ENCODE measurements at places on chromosomes 5 and 9.

DNA sequence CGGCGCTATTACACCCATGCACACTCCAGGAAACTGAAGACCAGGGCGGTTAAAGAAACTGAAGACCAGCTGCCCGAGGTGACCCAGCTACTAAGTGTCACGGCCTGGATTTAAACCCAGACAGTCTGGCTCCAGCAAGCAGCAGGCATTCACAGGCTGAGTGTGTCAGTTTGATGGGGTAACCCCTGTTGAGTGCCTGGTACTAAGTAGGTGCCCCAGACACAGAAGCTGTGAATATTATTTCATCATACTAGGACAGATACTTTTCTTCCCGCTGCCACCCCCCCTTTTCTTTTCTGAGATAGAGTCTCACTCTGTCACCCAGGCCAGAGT lies 7.3 kb downstream of the ENG start:
- DNase-seq: no peak

DNA sequence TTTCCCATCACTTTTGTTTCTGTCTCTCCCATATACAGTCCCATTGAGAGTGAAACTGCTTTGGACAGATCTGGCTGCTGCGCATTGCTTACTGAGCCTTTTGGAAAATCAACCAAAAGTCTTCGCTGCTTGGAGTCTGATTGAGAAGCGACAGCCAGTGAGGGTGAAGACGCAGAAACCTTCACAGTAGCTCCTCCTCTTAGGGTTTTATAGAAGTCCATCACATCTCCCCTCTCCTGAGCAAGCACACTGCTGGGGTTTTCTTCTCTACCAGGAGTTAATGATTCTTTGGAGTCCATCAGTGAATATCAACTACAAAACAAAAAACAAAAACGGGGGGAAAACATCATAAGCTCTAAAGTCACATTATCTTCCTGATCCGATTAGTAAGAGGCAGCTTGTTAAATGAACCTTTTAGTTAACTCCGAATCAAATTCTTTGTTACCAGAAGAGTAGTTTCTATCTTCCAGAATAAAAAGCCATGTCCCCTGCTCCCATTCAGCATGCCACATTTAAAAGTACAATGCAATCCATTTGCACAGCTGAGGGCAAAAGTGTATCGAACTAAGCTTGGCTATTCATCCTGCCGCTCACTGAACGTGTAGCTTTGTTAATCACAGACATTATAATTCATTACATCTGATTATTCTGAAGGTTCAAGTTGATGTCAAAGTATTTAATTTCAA lies 2.8 kb downstream of the NR3C1 start:
- no peak for DNase-seq

- no peak for DNase-seq
Observed at GRCh38 chr5:31963358-31964006, 210.6 kb downstream of the GOLPH3 start.

- DNase-seq: no peak
Observed at GRCh38 chr9:121218357-121219027, 16.8 kb upstream of the RAB14 start.

- DNase-seq: no peak
Observed at GRCh38 chr5:139911425-139912120, 116.0 kb downstream of the PSD2 start.

- peak; percentile 76 for DNase-seq
Observed at GRCh38 chr5:16178745-16179372, 732 bp downstream of the MARCHF11 start.

DNA sequence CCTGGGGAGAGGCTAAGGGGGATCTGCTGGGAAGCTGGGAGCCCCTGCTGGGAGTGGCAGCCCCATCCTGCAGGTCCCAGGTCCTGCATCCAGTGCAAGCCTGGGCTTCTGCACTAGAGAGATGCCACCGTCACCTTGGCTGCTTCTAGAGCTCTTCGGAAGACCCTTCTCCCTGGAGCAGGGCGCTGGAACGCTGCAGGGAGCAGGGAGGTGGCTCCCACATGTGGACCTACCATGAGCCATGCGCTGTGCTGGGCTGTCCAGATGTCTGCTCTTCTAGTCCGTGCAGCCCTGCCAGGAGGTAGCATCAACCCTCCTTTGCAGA lies 90.9 kb upstream of the PHYKPL start:
- no peak for DNase-seq

DNA sequence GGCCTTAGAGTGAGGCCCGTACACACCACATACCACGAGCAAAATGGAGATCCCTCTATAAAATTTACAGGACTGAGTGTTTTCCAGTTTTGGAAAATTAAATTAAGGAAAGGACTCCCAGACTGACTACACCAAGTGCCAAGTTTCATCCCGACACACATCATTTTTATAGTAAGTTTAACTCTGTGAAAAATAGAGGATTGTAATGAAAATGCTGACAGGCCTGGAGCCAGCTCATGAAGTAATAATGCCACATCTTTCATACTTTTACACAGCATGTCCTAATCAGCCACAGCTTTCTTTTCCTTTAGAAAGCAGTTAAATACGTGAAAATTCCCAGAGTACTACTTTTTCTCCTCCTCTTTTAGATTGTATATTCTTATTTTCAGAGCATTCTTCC lies 169.2 kb downstream of the SAXO1 start:
- no peak for DNase-seq

DNA sequence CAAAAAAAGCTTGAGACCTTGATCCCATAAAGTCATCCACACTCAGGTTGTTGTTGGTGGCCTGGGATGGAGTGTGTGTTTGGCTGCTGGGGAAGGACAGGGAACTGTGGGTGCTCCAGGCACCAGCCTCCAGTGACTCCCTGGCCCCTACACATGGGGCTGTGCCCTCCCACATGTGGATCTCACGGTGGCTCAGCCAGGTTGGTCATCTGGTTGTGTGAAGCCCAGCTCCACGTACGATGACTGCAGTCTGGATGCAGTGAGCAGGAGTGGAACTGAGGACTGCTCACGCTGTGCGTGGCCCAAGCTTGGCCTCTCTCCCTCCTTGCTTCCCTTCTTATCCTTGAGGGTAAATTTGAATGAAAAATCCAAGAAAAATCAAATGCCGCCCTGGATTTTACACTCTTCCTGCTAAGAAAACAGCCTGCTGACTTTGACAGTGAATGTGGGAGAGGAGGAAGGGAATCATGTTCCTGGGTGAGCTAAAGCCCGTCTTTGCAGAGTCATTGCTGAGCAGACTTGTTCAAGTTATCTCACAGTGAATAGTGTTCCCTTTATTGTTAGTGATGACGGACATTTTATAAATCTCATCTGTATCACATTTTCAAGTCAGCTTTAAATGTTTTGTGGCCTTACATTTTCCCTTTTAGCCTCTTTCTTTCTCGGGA lies 65.1 kb upstream of the CACNA1B start:
- DNase-seq: no peak

- DNase-seq: no peak
Observed at GRCh38 chr5:170882345-170882744, 20.5 kb downstream of the RANBP17 start.

GRCh38 chr9:72633966-72634365 lies 112.6 kb downstream of the TMC1 start:
- peak; percentile 2 for DNase-seq

DNA sequence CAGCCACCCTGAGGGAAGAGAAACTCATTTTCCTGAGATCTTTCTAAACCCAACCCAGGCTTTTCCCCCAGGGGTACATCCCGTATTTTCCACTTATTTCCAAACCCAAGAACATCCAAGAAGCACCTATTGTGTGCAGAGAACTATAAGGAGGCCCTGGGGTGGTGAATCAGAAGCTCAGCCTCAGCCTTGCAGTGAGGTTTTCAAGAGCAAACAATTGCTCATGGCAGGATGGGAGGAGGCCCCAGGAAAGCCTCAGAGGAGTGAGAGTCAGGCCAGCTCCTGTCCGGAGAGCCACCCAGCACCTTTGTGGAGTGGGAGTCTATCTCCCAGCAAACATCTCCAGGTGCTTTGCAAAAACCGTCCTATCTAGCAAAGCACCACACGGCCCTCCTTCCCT lies 19.2 kb downstream of the NIPAL4 start:
- DNase-seq: no peak

GRCh38 chr5:125582352-125582751 lies 835.9 kb upstream of the ZNF608 start:
- DNase-seq: no peak

GRCh38 chr5:130479045-130479804 lies 575.0 kb downstream of the CHSY3 start:
- DNase-seq: no peak

DNA sequence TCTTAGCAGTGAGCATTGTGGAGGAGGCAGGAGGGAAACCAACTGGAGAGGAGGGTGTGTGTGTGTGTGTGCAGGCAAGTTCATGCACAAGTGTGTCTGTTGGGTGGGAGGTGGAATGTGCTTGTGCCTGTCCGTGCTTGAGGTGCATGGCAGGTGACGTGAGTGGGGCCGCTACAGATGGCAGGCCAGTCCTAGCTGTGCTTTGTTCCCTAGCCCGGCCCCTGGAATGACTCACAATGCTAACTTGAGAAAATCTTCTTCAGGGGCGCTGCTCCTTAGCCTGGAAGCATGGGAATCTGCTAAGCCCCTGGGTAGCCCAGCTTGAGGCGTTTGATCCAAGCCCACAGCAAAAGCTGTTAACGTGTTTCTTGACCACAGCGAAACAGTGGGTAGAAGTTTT lies 25.0 kb upstream of the DMRT2 start:
- DNase-seq: no peak

DNA sequence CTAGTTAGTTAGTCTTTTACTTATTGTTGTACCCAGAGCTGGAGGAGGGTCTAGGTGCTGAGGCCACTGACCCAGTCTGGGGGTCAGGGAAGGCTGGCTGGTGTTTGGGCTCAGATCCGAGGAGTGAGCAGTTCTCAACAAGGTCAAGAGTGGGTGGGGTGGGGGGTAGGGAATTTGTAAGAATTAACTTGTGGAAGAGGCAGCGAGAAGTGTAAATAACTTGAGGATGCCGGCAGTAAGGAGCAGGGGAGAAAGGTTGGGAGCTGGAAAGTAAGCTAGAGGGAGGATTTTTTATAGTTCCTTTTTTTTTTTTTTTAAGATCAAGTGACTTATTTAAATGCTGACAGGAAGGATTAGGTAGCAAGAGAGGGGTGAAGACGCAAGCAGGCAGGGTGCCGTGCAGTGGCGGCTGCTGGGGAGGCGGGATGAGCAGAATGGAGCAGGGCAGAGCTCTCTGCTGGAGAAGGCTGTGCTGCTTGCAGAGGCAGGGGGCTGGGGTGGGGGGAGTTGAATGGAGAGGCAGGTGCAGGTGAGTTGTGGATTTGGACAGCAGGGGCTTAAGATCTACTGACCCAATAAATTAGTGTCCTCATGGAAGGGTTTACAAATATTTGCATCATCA lies 35.3 kb upstream of the SMIM32 start:
- no peak for DNase-seq

DNA sequence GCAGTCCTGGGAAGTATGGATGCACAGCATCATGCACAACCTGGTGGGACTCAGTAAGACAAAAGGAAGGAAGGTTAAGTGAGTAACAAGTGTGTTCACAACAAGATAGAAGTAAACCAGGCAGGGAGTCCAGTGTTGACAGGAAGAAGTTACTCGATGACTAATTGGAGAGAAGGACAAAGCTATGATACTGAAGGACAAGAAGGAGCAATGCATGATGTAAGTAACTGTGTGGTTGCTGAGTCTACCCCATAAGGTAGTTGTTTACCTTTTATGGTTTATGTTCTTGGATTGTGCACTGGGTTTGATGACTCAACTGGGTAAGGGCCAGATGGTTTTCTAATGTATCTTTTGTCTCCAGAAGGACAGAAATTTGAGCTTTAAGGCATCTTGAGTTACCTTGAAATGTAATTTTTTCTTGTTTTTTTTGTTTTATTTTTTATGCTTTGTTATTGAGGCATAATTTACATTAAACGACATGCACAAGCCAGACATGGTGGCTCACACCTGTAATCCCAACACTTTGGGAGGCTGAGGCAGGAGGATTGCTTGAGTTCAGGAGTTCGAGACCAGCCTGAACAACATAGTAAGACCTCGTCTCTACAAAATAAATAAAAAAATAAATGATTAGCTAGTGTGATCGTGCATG lies 89.2 kb upstream of the CAST start:
- DNase-seq: no peak

- DNase-seq: peak; percentile 58
Observed at GRCh38 chr5:121296356-121296755, 555.3 kb upstream of the FTMT start.

GRCh38 chr9:32954642-32955041 lies 46.8 kb downstream of the APTX start:
- DNase-seq: no peak

All from hematopoietic multipotent progenitor cell treated with erythropoietin and hydrocortisone succinate and interleukin-3 and kit ligand, for 4 days (in vitro differentiated cells).